ENCODE measurements at places on chromosomes 11 and 22. TPM values are rescaled to one million over a fixed set of nuclear protein-coding genes. Genes with fewer than 3 reads are reported as not detected.

- DNase-seq, result no peak
Observed at GRCh38 chr22:41758231-41758630, 42.2 kb upstream of the CCDC134 start.

DNA sequence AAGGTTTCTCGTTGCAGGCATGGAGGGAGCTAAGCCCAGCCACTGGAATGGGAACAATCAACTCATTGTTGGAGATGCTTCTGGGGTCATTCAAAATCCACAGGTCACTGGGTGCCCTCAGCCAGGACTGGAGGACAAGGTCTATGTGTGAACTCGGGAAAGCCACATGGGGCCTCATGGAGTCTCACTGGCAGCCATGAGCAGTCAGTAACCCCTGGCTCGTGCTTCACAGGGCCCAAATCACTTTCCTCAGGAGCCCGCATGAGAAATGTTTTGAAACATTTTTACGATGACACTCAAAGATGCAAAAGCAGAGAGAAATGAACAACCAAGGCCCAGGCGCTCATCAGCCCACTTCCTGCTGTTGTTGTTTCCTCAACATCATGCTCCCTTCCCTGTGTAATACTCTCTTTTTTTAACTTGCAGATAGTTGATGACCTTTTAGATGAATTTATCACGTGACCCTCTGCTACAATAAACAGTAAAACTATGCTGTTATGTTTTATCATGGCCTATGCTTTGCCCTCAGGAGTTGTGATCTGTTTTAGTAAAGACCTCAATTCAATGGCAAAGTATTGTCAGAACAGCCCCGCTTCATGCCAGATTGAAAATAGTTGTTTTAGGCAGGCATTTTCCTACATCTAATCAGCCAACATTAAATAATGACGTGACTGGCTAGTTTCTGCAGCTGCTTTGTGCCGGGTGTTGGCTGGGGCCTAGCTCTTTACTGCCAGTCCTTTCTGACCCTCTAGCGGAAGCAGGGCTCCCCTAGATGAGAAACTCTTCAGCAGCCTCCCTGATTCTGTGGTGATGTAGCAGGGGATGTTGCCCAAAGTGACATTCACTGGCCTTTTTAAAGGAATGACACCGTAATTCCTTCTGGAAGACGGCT, 39.7 kb downstream of the ADAMTS15 start:
- peak; percentile 68 for DNase-seq

GRCh38 chr22:38578505-38578904, 8.5 kb upstream of the DMC1 start:
- no peak for DNase-seq

- no peak for DNase-seq
Observed at GRCh38 chr11:45754741-45755140, 50.2 kb upstream of the SLC35C1 start.

DNA sequence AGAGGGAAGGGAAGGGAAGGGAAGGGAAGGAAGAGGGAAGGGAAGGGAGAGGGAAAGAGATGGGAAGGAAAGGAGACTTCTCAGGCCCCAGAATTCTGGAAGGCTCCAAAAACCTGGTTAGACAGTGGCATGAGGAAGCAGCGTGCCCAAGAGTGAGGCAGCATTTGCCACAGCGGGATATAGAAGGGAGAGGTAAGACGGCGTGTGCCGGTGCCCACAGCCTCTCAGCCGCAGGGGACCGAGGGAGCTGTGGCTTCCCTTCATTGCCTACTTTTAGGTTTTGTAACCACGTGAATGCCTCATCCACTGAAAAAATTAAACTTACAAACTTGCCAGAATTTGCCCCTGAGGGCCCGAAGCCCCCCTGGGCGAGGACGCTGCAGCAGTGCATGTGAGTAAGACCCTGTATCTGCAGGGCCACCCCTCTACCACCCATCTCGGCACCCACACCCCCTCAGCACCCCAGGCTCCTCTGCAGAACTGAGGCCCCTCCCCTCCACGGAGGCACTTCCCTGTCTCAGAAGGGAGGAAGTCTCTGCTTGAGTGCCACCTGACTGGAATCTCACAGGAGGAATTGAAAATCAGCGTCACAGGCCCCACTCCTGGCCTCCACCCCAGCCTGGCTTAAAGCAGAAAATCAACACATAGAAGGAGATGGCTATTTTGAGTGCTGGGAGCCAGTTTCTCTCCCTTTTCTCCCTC, 58.1 kb downstream of the LINC01488 start:
- no peak for DNase-seq

DNA sequence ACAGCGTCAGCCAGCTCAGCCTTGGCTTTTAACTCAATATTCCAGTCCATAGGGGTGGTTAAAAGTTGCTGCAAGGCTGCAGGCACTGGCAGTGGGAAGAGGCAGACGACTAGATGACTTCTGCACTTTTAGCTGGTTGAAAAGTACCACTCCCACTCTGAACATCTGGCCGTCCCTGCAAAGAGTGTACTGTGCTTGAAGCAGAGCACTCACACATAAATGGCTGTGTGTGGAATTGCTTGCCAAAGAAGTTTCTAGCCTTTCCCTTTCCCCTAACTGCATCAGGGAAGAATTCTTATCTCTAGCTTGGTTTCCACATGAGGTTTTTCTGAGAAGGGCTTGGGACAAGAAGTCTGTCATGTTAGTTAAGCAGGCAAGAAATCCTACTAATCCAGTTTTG, 5.1 kb upstream of the PHLDB1 start:
- DNase-seq, result no peak

DNA sequence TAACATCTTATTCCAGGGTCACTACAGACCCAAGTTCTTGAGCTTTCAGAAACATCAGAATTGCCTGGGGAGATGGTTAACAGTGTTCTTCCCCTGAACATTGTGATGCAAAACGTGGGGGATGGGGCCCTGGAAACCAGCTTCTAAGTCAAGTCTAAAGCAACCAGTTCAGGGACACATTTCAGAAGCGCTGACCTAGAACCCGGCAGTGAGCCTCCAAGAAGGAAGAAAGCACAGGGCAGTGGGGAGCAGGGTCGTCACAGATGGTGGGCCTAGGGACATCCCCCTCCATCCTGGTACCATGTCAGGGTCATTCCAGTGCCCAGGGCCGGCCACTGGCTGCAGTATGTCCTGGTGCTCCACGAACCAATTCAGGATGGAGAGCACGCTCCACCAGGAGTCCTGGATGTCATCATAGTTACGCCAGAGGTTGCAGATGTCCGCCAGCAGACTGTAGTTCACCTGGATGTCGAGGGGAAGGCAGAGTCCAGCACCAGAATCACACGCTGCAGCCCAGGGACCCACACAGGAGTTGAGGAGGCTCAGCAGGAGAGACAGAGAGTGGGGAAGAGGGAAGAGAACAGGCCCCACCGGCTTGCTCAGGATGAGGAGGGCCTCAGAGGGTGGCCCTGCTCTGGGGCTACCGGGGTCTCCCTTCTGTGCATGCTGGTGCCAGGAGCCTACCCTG, 5.0 kb downstream of the NAGA start:
- DNase-seq, result no peak

Gene CLTCL1
- total RNA-seq, result 0.20 TPM

Gene OR51B5
- not detected for total RNA-seq

Gene SIAE
- 5.0 TPM for total RNA-seq

Gene TUG1
- 90.9 TPM for total RNA-seq

Gene OR2D2
- total RNA-seq, result not detected

Gene NAA40
- 18.7 TPM for total RNA-seq

Gene HEPACAM
- total RNA-seq, result not detected
